ENCODE measurements at places on chromosomes 5 and 9.
A peak's percentile ranks its signal among the peaks of the same experiment; 100 is the strongest.

DNA sequence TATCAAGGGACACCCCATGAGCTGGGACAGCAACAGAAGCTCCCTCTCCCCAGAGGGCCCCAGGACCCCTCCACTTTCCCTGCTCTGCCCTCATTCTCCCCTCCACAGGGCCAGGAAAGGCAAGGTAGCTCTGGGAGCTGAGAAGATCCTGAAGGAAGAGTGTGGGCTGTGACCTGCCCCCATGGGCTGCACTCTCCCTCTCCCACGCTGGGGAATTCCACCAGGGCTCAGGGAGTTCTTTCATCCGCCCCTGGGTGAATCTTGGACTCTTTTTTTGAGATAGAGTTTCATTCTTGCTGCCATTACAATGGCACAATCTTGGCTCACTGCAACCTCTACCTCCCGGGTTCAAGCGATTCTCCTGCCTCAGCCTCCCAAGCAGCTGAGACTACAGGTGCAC lies 73.8 kb downstream of the C9orf50 start:
- no peak for DNase-seq

- DNase-seq, result no peak
Measured at GRCh38 chr9:128061275-128061960, 5.7 kb downstream of the NAIF1 start.

DNA sequence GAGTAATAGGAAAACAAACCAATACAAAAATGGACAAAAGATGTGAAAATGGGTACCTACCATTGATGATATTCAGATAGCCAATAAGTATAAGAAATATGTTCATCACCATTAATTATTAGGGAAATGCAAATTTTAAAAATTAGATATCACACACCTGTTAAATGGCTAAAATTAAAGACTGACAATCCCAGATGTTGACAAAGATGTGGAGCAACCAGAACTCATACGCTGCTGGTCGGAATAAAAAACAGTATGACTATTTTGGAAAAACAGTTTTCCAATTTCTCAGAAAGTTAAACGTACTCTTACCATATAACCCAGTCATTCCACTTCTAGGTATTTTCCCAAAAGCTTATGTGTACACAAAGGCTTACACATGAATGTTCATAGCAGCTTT lies 27.1 kb downstream of the TMEM267 start:
- no peak for DNase-seq

DNA sequence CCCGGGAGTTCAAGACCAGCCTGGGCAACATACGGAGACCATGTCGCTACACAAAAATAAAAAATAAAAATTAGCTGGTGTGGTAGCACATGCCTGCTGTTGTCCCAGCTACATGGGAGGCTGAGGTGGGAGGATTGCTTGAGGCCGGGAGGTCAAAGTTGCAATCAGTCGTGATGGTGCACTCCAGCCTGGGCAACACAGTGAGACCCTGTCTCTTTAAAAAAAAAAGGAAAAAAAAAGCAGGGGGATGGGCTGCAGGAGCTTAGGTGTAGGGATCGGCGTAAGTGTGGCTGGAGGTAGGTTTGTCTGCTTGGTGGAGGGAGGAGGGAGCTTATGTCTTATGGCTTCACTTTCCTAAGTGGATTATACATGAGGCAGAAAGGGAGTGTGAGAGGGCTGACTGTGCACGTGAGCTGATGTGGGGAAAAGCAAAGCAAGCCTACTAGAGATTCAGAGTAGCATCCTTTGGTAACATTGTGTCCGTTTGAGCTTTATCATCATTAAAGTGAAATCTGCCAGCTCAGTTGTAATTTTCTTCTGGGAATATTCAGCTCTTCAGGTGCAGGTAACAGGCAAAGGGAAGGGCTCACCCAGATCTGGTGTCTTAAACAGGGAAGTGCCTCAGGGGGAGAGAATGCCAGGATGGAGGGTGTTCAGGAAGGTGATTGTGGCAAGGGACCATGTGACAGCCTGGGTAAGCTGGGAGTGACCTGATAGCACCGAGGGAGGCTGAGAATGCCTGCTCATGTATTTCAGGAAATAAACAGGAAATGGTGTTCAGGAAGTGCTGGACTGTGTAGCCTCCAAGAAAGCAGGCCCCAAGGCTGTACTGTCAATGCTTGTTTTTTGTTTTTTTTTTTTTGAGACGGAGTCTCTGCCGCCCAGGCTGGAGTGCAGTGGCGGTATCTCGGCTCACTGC lies 17.6 kb upstream of the SETX start:
- DNase-seq, result no peak

- DNase-seq, result no peak
Measured at GRCh38 chr9:11319538-11319937, 706.7 kb upstream of the PTPRD start.

- DNase-seq, result no peak
Measured at GRCh38 chr5:89181546-89181945, 298.6 kb upstream of the MEF2C start.

DNA sequence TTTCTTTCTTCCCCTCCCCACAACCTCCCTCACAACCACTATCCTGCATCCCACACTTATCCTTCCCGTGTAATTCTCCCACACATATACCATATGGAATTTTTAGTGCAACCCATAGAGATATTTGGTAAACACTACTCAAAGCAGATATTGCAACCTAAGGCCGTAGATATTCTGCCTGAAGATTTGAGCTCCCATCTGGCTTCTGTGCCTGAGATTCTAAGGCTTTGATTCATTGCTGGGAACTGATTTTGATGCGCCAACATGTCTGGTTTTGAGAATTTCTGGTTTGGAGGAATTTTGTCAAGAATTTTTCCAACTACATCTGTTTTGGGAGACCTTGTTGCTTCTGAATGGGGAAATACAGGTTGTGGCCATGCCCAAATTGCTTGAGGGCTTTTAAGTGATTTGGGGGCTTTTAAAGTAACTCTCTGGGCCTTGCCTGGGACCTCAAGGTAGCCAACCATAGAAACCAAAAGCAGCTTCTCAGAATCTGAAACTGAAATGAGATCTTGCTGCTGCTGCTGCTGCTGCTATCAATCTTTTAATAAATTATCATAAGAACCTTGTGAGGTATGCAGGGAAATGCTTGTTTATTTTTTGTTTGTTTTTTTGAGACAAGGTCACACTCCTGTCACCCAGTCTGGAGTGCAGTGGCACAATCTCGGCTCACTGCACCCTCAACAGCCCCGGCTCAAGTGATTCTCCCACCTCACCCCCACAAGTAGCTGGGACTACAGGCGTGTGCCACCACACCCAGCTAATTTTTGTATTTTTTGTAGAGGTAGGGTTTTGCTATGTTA lies 36.2 kb downstream of the PLAC8L1 start:
- DNase-seq, result no peak

GRCh38 chr5:33848554-33848953 lies 43.2 kb downstream of the ADAMTS12 start:
- DNase-seq, result no peak

- DNase-seq, result no peak
Measured at GRCh38 chr9:133540698-133541025, 6.2 kb downstream of the ADAMTSL2 start.

DNA sequence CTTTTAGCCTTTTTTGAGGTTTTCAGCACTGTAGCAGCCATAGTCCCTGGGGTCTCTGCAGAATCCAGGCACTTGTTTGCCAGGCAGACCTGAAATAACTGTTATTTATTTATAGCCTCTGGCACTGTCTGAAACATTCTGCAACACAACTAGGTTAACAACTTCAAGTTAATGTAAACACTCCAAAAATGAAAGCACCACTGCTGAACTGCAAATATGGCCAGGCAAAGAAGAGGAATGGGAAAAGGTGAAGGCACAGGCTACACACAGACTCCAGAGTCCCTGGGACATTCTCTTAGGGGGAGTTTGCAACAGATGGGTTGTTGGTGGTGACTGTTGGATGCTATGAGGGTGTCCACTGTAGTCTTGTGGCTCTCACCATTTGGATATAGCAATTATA lies 369.0 kb downstream of the MAT2B start:
- DNase-seq, result no peak

- no peak for DNase-seq
Measured at GRCh38 chr9:126495411-126496180, 118.1 kb upstream of the LMX1B start.

DNA sequence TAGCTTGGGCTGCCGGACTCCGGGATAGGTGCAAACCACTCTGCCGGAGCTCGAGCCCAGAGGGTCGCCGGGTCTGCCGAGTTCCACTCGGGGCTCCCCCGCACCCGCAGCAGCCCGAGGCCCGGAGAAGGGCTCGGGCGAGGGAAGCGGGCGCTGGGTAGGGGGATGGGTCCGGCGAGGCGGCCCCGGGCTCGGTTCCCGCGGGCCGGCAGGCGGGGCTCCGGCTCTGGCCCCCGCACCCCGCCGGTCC lies 507 bp downstream of the RICTOR start:
- DNase-seq, result no peak

GRCh38 chr9:6827439-6828145 lies 69.8 kb downstream of the KDM4C start:
- DNase-seq, result peak; percentile 8

DNA sequence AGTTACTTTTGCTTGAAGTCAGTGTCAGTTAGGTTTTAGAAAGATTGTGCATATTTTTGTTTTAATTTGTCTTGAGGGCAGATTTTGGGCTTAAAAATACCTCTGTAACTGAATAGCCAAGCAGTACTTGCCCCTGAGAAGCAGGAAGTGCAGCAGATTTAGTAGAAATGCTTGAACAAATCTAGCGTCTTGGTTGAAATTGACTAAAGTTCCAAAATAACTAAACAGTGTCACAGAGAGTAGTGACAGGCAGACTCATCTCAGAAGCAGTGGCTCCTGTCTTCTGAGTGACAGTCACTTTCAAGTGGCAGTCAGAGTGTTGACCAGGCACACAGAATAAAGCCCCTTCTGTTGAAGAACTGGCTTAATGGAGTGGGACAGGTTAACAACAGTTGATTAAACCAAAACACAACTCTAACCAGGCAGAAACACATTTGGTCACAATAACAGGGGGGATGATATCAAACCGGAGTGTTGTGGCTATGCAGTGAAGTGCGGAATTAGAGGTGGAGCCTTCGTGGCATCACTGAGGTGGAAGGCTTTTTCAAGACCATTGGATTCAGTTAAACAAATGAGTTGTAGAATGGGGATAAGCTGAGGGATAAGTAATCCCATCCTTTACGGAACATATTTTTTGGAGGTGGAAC lies 29.1 kb downstream of the TRIO start:
- DNase-seq, result no peak

DNA sequence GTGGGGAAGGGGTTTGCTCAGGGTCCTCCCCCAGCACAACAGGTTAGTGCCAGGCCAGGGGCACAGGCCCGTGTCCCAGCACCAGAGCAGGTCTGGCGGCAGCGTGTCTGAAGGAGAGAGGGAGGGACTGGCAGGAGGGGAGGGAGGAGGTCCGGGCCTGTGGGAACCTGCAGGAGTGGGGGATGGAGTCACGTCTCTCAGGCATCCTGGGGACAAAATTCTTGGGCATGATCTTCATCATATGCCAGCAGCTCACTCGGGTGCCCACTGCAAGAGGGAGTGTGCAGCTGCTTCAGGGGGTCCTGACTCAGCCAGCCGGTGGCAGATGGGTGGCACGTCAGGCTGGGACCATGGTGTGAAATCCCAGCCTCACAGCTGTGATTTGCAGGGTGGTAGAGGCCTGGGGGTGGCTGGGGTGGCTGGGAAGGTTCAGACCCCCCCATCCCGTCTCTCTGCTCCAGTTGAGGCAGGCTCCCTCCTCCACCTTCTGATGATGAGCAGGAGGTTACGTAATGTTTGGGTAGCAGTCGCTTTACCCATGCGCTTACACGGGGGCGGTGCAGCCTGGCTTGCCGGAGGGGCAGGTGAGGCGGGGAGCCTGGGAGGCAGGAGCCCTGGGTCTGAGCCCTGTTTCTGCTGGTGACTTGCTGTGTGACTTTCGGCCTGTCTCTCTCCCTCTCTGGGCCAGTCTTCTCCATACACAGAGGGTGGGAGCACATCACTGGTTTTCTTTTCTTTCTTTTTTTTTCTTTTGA lies 40.5 kb downstream of the NCS1 start:
- no peak for DNase-seq

DNA sequence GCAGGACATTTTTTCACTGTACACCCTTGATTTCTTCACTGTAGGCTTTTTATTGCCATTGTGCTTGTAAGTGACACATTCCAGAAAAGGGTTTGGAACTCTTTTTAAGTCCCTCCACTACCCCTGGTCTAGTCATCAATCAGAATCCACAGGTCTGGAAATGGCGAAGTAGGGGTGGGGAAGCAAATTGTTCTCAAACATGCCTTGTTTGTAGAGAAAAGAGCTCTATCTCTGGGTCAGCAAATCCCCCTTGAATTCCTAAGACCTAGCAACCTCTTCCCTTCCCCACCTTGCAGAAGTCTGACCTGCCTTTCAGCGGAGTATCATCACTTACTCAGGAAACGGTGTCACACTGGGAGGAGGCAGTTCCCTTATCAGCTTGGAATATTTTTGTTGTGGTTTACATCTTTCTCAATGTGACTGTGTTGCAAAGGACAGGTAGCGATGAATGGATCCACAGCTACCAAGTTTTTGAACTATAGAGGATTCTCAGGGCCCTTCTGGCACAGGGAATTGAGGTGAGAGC lies 3.2 kb downstream of the SH3RF2 start:
- DNase-seq, result no peak

DNA sequence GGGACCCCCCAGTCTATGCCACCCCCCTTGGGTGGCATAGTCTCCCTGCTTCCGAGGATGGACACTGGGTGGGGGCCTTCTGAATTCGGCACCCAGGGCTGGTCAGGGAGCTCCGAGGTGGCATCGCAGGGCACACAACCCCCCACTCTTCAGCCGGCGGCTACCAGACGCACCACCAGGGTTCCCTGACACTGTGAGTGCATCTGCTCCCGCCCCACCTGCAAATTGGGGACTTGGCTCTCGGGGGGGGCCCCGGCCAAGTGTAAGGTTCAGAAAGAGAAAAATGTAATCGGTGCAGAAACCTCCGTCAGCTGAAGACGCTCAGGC lies 12.7 kb upstream of the QSOX2 start:
- no peak for DNase-seq

- no peak for DNase-seq
Measured at GRCh38 chr9:134590240-134591081, 51.1 kb upstream of the COL5A1 start.

DNA sequence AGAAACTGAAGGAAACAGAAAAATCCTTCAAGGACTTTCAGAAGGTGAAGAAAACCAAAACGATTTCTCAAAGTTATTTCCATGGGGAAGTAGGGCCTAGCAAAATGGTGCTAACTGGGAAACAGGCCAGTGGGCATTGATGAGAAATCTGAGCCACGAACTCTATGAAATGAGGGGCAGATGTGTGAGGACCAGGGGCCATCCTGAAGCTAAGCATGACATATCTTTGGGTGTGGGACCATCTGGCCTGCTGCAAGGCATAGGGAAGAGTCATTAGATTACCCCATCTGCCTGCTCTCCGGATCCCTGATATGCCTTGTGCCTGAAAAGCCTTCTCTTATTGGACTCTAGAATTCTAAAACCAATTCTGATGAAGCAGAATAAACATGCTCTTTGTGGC lies 143.8 kb downstream of the PALM2AKAP2 start:
- DNase-seq, result no peak

DNA sequence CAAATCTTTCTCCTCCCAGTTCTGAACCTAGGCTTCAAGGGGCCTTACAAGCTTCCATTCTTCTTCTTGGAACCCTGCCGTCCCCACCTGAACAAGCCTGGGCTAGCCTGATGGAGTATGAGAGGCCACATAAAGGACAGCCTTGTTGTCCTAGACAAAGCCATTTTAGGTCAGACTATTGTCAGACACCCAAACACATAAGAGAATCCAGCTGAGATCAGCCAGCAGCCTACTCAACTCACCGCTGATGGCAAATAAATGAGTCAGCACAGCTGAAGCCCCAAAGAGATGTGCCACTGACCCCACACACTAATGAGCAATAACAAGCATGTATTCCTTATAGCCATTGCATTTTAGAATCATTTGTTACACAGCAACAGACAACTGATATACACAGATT lies 33.8 kb downstream of the SVEP1 start:
- DNase-seq, result no peak
